ENCODE measurements at places on chromosomes 2 and 18.
A peak's percentile ranks its signal among the peaks of the same experiment; 100 is the strongest.

DNA sequence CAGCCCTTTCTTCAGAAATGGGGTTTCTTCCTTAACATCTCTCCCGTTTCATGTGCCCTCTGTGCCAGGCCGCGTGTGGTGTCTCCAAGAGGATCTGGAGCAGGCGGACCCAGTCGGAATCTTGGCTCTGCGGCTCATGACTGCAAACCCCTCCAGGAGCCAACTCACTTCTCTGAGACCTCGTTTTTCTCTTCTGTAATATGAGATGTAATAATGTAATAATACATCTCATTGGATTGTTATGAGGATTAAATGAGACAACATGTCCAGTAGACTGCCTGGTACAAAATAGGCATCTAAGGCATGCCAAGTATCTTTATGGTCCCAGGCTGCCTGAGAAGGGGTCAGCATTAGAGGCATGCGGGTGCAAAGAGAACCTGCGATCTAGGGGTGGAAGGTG, 221.3 kb upstream of the REV1 start:
- DNase-seq, result peak; percentile 12

DNA sequence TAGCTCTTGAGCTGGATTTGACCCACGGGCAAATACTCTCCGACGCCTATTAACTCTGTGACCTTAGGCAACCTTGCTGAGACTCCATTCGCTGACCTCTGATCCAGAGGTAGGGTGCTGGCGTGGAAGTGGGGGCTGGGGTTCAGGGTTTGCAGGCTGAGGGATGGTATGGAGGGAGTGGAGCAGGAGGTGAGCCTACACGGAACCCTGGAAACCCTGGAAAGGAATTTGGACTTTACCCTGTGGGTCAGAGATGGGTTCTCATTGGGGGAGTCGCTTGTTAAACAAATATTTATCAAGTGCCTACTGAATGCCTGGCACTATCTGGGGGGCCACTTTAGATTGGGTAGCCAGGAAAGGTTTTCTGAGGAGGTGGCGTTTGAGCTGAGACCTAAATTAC, 58.2 kb upstream of the FZD7 start:
- DNase-seq, result no peak

- no peak for DNase-seq
Measured at GRCh38 chr2:101329026-101329425, 20.5 kb upstream of the RNF149 start.

DNA sequence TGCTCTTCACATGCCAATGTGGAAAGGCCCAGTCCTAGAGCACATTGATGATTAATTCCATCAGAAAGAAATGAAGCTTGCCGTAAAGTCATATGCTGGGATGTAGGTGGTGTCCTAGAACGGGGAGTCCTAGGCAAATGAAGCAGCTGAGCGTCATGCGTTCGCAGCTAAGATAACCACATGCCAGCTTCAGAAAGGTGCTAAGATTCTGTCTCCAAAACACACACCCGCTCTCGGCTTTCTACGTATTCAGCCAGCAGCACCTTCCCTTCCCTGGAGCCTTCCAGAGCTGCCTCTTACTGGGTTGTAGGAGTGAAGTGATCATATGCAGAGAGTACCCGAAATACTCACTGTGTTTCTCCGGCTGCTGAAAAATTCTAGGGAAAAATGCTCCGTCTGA, 421.6 kb upstream of the ID2 start:
- DNase-seq, result no peak

DNA sequence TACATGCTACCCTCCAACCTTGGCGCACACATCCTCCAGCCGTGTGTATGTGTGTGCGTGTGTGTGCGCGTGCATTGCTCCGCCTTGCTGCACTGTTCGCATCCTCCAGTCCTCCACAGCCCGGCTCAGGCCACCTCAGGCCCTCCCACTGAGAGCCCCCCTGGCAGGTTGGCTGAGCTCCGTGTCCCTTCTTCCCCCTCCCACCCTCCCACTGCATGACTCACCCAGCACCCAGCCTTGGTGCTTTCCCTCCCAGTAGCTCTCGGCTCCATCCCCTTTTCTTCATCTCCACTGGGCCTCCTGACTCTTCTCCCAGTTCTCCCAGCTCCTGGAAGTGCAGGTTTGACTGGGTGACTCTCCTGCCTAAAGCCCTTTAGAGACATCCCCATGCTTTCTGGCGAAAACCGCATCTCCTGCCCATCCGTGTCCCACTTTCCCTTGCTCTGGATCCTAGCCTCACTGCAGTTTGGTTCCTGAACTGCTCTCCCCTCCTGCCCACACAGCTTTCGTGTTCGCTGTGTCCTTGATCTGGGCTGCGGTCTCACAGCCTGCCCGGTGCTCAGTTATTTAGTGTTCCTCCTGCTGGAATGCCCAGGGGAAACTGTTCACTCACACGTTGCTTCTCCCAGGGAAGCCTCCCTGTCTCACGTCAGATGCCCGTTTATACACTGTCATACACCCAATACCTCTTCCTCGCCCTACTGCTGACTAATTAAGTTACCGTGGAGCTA, 4.9 kb downstream of the TMEM177 start:
- peak; percentile 45 for DNase-seq

- DNase-seq, result no peak
Measured at GRCh38 chr2:3305952-3306351, 71.7 kb downstream of the EIPR1 start.

GRCh38 chr2:192886636-192887035, 691.9 kb upstream of the TMEFF2 start:
- DNase-seq, result no peak

DNA sequence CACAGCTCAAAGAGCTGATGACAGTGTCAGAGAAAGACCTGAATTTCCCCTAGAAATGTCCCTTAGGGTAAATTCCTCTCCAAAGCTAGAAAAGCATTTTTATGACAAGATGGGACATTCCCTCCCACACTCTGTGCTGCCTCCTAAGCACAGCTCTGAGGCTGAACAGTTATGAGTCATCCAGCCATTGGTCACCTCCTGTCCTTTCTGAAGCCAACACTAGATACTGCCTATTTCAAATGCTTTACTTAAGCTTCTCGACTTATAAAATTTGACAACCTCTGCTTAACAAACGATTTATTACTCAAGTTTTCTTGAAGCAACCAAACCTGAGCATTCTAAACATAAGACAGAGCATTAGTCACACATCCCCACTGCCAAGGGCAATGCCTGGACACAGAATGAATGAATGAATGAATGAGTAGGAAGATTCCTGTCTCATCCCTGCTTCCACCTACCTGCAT, 35.4 kb downstream of the B4GALT6 start:
- DNase-seq, result peak; percentile 56

GRCh38 chr2:187567126-187567525, 12.9 kb upstream of the TFPI start:
- peak; percentile 93 for DNase-seq

GRCh38 chr2:188576651-188577050, 285.0 kb downstream of the GULP1 start:
- DNase-seq, result no peak

DNA sequence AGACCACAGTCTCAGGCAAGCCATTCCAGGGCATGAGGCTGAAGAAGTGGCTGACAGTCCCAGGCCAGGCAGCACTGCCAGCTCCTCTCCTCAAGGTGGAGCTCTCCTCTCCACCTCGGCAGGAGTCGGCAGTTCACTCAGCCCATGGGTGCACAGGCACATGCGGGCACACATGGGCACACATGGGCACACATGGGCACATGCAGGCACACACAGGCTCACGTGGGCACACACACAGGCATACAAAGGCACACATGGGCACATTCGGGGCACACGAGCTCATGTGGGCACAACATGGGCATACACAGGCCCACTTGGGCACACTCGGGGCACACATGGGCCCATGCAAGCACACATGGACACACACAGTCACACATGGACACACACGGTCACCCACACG, 65.3 kb upstream of the TAF1B start:
- DNase-seq, result no peak

DNA sequence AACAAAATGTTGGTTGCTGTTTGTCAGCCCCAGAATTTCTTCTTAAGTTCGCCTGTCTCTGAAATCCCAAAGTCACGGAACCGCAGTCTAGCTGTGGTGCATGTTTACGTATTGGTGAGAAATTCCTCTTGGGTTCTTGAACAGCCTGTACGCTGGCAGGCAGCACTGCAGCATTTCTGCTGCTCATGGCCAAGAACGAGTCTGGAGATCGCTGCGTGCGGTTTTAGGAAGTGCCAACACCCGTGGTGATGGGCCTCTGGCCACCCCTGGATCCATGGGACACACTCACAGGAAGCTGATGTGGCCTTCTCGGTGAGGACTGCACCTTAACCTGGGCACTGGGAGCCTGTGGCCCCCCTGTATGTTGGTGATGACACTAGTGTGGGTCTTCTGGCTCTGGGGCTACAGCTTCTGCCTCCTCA, 23.7 kb downstream of the ASB1 start:
- DNase-seq, result no peak

- DNase-seq, result no peak
Measured at GRCh38 chr2:155115846-155116245, 417.4 kb downstream of the KCNJ3 start.

- no peak for DNase-seq
Measured at GRCh38 chr18:69002233-69002632, 204.4 kb downstream of the CCDC102B start.

- no peak for DNase-seq
Measured at GRCh38 chr18:32358075-32358474, 112.6 kb downstream of the GAREM1 start.

DNA sequence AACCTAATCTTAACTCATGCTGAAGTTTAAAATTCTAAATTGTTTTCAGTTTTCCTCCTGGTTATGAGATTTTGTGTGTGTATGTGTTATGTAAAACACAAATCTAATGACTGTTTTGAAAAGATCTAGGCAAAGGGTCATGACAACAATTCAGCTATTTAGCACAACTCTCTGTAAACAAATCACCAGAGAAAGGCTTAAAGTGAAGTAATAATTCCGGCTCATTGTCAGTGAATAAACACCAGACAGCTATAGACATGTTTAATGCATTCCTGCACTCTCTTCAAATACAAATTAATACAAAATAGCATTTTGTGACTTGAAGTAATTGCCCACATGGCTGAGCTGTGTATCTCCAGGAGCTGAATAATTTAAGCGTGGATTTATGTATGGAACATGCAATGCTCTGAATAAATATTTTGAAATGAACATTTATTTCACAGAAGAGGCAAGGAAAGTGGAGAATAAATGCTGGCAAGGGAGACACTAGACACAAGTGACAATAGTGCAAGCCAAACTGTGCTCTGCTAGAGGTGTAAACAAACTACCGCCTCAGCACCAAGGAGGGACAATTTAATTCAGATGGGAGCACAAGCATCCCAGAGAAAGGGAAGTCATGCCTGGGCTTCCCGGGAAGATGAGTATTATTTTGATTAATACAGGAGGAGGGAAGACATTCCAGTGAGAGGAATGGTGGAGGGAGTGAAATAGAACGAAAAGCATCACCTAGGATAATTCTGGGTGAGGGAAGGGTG, 133.6 kb upstream of the XPO1 start:
- peak; percentile 43 for DNase-seq

- DNase-seq, result peak; percentile 74
Measured at GRCh38 chr2:238523158-238524110, 96.7 kb downstream of the ASB1 start.

DNA sequence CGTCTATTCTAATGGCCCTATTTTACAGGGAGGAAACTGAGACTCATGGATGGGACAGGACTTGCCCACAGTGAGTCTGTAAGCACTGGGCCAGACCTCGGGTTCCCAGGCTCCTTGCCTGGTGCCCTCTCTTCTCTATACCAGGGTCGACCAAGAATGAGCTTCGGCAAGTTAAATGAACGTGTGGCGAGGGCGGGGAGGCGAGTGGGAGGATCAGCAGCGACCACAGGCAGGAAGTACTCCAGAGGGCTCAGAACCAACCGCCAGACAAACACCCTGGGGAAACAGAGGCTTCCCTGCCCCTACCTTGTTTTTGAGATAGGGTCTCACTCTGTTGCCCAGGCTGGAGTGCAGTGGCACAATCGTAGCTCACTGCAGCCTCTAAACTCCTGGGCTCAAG, 177.7 kb upstream of the SMAD2 start:
- DNase-seq, result no peak

- DNase-seq, result no peak
Measured at GRCh38 chr2:149365931-149366583, 35.7 kb downstream of the LYPD6 start.

GRCh38 chr18:75341267-75341666, 86.2 kb downstream of the SMIM21 start:
- peak; percentile 17 for DNase-seq

- peak; percentile 61 for DNase-seq
Measured at GRCh38 chr2:170815746-170816503, 762 bp upstream of the GAD1 start.

DNA sequence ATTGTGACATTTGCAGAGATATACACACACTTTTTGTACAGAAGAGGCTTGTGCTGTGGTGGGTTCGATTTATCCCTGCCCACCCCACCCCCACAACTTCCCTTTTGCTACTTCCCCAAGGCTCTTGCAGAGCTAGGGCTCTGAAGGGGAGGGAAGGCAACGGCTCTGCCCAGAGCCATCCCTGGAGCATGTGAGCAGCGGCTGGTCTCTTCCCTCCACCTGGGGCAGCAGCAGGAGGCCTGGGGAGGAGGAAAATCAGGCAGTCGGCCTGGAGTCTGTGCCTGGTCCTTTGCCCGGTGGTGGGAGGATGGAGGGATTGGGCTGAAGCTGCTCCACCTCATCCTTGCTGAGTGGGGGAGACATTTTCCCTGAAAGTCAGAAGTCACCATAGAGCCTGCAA, 40.0 kb downstream of the STEAP3 start:
- DNase-seq, result no peak

GRCh38 chr2:74515981-74516633, 1.9 kb downstream of the TLX2 start:
- DNase-seq, result no peak

- no peak for DNase-seq
Measured at GRCh38 chr2:197383825-197384224, 51.0 kb downstream of the SF3B1 start.

GRCh38 chr2:70374616-70375015, 72.7 kb upstream of the FAM136A start:
- DNase-seq, result no peak

GRCh38 chr2:119744335-119744939, 15.3 kb upstream of the PTPN4 start:
- no peak for DNase-seq

DNA sequence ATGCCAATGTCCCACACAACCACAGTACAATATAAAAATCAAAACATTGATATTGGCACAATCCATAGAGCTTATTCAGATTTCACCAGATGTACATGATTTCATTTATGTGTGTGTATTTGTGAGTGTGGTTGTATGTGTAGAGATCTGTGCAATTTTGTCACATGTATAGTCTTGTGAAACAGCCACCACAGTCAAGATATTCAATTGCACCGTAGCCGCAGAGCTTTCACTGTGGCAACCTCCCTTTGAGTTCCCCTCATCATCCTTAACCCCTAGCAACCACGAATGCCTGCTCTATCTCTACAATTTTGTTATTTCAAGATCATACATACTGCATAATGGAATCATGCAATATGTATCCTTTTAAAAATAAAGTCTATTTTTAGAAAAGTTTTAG, 391.3 kb downstream of the SETBP1 start:
- peak; percentile 9 for DNase-seq

GRCh38 chr2:159961037-159961436, 101.4 kb downstream of the PLA2R1 start:
- DNase-seq, result peak; percentile 51

GRCh38 chr2:24832073-24832461, 38.8 kb downstream of the CENPO start:
- DNase-seq, result no peak

- DNase-seq, result no peak
Measured at GRCh38 chr18:48977914-48978313, 27.1 kb upstream of the SMAD7 start.

GRCh38 chr2:54952978-54953456, 97.2 kb downstream of the RTN4 start:
- DNase-seq, result no peak

GRCh38 chr2:5846881-5847280, 154.7 kb downstream of the SOX11 start:
- DNase-seq, result peak; percentile 15

Measured in choroid plexus epithelial cell (primary cell).